Ovary (tissue), 10 donors: ENCODE measurements at places on chromosomes 7 and 10.

- no peak overlapping the region for H3K27ac ChIP-seq
- no peak for DNase-seq
- no peak overlapping the region for H3K4me3 ChIP-seq
- no peaks in the 10 kb centered on the region for H3K4me1 ChIP-seq
Observed at GRCh38 chr7:3174515-3175284, 126.4 kb upstream of the SDK1 start.

- no peak overlapping the region for H3K4me3 ChIP-seq
- DNase-seq: no peak
- no peaks in the 10 kb centered on the region for H3K27me3 ChIP-seq
- H3K4me1 ChIP-seq: peaks cover 2% of the 10 kb centered on the region
- H3K27ac ChIP-seq: no peak overlapping the region
Observed at GRCh38 chr10:86486856-86487255, 34.7 kb downstream of the WAPL start.

DNA sequence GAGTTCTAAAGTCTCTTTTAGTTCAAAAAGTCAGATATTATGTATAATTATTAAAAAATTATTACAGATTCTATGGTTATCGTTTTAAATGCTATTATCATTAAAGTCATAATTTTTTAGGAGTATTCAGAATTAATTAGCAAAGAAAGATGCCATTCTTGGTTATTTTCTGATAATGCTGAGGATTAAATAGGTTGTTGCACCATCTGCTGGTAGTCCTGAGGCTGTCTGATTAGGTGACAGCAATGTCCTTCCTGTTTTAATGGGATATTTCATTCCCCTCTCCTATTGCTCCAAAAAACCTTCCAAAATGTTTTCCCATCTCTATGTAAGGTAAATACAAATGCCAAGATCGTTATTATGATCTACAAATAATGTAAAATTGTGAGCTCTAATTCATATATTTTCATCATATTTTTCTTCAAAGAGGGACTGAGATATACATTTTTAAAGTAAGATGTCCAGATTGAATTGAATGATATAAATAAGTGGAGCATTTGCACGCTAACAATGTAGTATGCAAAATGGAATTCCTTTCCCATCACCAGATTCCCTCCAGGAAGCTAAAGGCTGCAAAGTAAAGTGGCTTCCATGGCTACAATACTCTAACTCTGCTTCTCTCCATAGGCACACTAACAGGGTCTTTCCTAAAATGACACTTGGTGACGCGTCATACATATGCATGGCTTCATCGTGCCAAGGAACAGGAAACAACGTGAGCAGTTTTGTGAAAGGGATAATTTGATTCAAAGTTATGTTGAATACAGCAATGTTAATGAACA lies 58.8 kb upstream of the AKR1E2 start:
- no peaks in the 10 kb centered on the region for H3K27me3 ChIP-seq
- DNase-seq: peak; percentile 36
- no peaks in the 10 kb centered on the region for H3K36me3 ChIP-seq
- H3K27ac ChIP-seq: no peak overlapping the region
- no peaks in the 10 kb centered on the region for H3K4me1 ChIP-seq

DNA sequence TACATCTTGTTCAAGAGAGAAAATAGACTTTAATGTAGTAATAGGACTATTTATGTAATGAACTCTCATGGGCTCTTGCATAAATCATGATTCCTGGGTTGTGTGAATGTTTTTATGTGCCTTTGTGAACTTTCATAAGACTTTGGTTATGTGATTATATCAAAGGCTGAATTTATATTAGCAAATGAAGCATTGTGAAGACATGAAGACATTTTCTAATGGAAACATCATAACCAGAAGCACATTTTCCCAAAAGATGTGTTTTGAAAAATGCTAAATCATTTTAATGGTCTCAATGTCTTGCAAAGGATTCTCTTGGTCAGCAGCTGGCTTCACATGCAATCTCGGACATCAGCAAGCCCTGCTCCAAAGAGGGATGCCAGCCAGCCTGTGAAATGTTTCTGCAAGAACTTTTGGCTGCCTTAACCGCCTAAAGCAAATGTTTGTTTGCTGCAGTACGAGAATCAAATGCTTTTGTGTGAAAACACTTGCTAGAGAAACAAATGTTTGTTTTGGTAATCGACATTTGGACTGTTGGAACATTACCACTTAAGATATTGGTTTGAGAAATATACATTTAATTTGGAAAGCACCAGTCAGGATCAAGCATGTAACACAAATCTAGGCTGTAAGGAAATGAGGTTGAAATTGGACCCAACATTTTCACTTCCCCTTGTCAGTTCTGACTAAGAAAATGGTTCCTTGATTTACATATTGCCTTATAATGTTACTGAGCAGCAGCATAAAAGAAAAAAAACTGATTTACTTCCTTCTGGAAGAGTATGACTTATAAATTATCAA lies 102.1 kb downstream of the RTKN2 start:
- H3K27me3 ChIP-seq: no peaks in the 10 kb centered on the region
- DNase-seq: no peak
- no peak overlapping the region for H3K4me3 ChIP-seq
- H3K4me1 ChIP-seq: no peaks in the 10 kb centered on the region

GRCh38 chr7:107277331-107277730 lies 108.5 kb downstream of the HBP1 start:
- H3K27ac ChIP-seq: no peak overlapping the region
- DNase-seq: no peak
- no peak overlapping the region for H3K4me3 ChIP-seq
- H3K36me3 ChIP-seq: no peaks in the 10 kb centered on the region
- H3K4me1 ChIP-seq: no peaks in the 10 kb centered on the region

GRCh38 chr7:112149734-112150133 lies 56.5 kb downstream of the DOCK4 start:
- no peaks in the 10 kb centered on the region for H3K27me3 ChIP-seq
- H3K4me1 ChIP-seq: peaks cover 4% of the 10 kb centered on the region
- H3K4me3 ChIP-seq: no peak overlapping the region
- H3K36me3 ChIP-seq: no peaks in the 10 kb centered on the region
- no peak overlapping the region for H3K27ac ChIP-seq

DNA sequence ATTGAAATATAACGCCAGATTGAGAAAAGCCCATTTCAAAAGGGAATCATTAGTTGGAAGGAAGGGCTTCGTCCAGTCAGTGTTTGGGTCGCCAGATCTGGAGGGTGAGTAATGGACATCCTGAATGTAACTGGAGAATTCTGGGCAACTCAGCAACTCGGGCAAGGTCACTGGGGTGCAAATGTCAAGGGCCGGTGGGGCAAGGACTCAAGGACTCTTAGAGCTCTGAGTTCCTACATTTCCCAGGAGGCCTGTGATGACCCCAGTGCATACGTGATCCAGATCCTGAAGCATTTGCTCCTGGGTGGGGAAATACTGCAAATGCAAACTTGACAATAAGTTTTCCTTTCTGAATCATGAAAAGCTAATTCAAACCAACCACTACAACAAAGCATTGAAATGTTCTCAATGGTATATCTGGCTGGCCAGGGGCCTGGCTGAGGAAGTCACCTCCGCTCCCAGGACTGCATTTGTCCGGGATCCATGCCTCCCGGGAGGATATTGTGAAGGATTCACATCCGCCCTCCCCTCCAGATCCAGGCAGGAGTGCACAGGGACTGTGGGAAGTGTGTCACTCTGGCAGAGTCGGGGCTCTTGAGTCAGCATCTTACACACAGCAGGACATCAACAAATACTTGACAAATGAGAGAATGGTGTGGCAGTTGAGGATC lies 164.0 kb downstream of the FANK1 start:
- no peaks in the 10 kb centered on the region for H3K36me3 ChIP-seq
- no peak overlapping the region for H3K4me3 ChIP-seq
- DNase-seq: peak; percentile 85
- H3K27ac ChIP-seq: peak overlapping the region; percentile 56
- no peaks in the 10 kb centered on the region for H3K27me3 ChIP-seq

DNA sequence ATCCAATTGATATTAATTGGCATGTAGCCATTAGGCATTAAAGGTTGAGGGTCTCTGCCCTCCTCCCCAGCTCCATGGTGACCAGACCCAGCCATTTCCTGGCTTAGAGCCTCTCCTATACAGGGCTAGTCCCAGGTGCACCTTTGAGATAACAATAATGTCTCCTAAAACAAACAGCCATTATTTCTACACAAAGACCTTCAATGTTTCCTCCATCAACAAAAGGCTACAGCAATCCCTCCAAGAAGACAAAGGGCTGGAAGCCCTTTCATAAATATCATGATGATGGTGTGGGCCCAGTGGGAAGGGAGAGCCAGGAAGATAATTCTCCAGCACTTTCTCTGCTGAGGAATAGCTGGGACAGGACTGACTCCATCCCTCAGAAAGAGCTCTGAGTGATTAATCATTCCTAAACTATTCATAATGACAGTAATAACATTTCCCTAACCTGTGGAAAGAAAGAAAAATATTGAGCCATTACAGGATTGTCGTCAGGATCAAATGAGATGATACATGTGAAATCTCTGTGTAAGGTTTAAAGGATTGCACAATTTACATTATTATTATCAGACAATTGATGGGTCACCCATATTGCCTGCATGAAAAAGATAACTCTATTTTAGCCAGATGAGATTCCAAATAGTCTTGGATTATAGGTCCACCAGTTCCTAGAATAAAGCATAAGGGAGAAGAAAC lies 10.2 kb downstream of the PKD2L1 start:
- H3K27me3 ChIP-seq: no peaks in the 10 kb centered on the region
- no peak overlapping the region for H3K4me3 ChIP-seq
- H3K27ac ChIP-seq: no peak overlapping the region

- H3K4me1 ChIP-seq: peaks cover 1% of the 10 kb centered on the region
- H3K36me3 ChIP-seq: no peaks in the 10 kb centered on the region
- H3K4me3 ChIP-seq: no peak overlapping the region
- H3K27me3 ChIP-seq: no peaks in the 10 kb centered on the region
- H3K27ac ChIP-seq: no peak overlapping the region
Observed at GRCh38 chr7:38171623-38172391, 6.2 kb upstream of the STARD3NL start.

DNA sequence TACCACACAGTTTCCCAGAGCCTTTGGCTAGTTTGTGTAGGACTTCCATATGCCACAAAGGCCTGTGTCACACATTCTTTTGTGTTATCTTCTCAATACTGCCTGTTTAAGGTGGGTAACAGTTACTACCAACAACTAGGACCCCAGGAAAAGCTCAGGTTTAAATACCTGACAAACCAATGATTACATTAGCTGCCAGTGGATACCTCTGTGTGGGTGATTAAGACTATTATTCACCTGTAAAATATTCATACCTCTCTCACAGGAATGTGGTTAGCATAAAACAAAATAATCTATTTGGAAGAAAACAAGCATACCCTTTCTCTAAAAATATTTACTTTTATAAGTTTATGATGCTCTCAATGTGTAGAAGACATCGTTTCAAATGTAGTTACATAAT lies 1007.7 kb downstream of the NRG3 start:
- H3K4me1 ChIP-seq: no peaks in the 10 kb centered on the region
- DNase-seq: no peak
- no peak overlapping the region for H3K4me3 ChIP-seq

- H3K36me3 ChIP-seq: no peaks in the 10 kb centered on the region
- no peaks in the 10 kb centered on the region for H3K4me1 ChIP-seq
- H3K27ac ChIP-seq: no peak overlapping the region
- no peak overlapping the region for H3K4me3 ChIP-seq
- DNase-seq: no peak
Observed at GRCh38 chr10:22723343-22723779, 9.0 kb upstream of the PIP4K2A start.
